Activated T-helper 17 cell treated with anti-CD3 and anti-CD28 coated beads, Interleukin-2, amount 50 U/mL, for 72 hours (primary cell): ENCODE measurements at places on chromosomes 4 and X.

GRCh38 chrX:80432863-80433262, 12.6 kb downstream of the TENT5D start:
- no peak for ATAC-seq

- ATAC-seq = no peak
These were observed 38.7 kb downstream of the ANXA5 start for GRCh38 chr4:121658125-121658524.

DNA sequence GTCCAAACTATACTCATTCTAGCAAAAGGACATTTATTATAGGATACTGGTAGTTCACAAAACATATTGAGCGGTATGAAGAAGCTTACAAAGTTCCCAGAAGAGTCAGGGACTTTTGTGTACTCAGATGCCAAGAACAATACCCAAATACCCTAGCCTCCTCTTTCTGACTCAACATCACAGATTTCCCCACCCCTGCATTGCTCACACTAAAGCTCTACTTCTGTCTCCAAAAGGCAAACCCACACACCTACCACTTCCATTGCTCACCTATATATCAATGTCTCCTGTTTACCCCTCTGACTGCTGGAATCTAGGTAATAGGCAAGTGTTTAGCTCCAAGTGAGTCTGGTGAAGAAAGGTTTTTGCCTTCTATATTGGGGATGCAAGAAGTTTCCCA, 100.7 kb upstream of the HCCS start:
- no peak for ATAC-seq

DNA sequence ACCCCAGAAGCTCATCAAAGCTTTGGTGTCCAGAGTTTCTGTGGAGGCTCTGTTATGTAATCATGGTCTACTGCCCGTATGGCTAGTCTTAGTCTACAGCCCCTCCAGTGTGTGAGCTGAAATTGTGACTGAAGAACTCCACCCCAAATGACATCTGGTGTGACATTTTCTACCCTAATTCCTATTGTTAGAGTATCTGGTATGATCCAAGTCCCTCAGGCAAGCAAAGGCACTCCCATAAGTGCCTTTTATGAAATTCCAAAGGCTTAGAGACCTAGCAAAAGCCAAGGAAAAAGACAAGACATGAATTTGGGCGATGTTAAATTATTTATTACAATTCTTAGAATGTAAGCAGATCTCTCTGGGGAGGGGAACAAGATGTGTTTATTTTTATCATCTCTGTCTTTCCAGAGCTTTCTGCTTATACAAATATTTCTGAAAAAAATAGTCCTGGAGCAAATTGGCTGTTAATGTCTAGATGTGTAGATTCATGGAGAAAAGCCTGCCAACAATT, 417.4 kb downstream of the CCSER1 start:
- ATAC-seq = no peak

DNA sequence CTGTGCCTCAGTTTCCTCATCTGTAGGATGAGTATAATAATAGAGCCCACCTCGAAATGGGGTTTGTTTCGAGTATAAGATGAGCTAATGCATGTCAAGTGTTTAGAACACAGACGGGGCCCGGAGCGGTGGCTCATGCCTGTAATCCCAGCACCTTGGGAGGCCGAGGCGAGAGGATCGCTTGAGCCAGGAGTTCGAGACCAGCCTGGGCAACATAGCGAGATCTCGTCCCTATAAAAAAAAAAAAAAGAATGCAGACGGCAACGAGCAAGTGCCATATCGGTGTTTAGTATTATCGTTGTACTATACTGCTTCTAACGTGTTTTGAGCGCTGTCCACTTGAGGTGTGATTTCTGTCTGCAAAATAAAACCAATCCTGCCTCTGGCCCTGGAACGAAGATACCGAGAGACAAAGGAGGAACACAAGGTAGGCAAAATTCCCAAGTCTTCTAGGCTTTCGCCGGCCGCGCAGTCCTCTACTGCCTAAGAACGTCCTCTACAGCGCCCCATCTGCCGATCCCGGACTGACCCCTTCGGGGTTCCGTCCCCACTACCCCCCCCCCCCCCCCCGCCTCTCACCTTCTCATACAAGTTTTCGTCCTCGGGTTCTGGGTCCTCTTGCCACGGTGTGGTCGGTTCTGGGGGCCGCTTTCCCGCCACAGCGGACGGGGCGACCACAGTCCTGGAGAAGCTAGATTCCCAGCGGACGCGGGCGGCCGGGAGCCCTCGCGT, 442 bp downstream of the NDUFB11 start:
- ATAC-seq = no peak
